GM13977 (cell line): ENCODE measurements at places on chromosomes 2 and 18.

DNA sequence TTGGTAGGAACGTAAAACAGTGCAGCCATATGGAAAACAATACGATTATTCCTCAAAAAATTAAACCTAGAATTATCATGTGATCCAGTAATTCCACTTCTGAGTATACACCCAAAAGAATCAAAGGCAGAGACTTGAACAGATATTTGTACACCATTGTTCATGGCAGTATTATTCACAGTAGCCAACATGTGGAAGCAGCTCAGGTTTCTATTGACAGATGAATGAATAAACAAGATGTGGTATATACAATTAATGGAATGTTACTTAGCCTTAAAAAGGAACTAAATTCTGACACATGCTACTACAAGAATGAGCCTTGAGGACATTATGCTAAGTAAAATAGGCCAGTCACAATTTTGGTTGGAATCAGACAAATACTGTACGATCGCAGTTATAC lies 14.2 kb upstream of the RTTN start:
- DNase-seq: no peak

DNA sequence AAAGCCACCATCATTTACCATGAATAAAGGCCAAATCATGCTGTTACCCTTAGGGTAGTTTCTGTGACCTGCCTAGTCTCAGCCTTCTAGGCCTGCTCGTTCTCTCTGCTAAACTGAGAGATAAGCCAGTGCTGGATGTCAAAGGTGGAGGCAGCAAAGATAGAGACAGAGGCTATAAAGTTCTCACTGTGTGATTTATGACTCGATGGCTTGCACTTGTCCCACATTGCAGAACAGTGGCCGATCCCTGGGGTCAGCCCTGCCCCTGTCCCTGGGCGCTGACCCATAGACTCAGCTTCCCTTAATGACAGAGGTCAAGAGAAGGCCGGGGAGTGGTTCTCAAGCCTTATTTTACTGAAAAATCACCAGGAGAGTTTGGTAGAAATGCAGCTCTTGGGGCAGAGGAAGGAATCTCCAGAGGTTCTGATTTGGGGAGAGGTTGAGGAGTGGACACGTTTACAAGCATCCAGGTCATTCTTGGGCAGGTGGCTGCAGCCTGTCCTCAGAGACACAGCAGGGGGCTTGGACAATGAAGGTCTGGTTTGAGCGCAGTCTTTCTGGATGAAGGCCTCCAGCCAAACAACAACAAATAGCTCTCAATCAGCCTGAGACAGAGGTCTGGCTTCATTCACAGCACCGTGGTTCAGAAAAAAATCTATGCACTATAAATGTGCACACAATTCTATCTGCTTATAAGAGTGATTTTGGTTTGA lies 143.5 kb downstream of the ACKR3 start:
- DNase-seq: no peak

- no peak for DNase-seq
Observed at GRCh38 chr18:6509417-6509816, 94.7 kb upstream of the L3MBTL4 start.

- DNase-seq: no peak
Observed at GRCh38 chr2:127940641-127941040, 54.9 kb upstream of the AMMECR1L start.

- DNase-seq: no peak
Observed at GRCh38 chr2:236718207-236718992, 148.8 kb downstream of the ACKR3 start.

- DNase-seq: no peak
Observed at GRCh38 chr2:104878863-104879512, 25.1 kb downstream of the POU3F3 start.

GRCh38 chr2:30768708-30769480 lies 38.4 kb downstream of the CAPN13 start:
- DNase-seq: no peak

GRCh38 chr18:48810805-48811204 lies 140.0 kb downstream of the SMAD7 start:
- no peak for DNase-seq

DNA sequence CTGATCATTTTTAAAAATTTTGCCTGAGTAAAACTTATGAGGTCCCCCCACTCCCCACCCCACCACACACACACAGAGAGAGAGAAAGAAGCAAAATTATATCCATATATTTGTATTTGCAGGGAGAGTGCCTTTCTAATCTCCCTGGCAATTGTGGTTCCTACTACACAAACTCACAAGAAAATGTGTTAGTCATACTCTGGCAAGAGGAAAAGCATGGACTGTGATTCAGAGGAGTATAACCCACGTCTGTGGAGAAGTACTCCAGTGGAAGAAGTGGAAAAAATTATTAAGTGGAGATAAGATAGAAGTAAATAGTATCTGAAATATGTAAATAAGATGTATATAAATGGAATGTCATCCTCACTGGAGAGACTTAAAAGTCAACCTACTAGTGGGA lies 114.0 kb downstream of the DSEL start:
- DNase-seq: no peak

GRCh38 chr18:24094561-24094960 lies 44.3 kb upstream of the CABYR start:
- no peak for DNase-seq

DNA sequence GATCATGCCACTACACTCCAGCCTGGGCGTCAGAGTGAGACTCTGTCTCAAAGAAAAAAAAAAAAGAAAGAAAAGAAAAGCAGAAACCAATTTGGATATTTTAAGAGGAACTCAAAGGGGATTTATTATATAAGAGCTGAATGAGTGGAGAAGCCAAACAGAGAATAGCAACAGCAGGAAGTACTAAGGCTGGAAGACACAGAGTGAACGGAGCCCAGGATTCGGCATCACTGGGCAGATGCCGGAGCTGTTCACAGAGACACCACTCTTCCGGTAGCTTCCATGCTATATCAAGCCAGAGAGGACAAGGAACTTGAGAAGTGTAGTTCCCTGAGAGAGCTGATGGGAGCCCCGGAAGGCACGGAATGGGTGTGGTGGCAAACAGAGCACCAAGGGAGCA lies 47.0 kb upstream of the CABLES1 start:
- DNase-seq: no peak

- no peak for DNase-seq
Observed at GRCh38 chr18:15198116-15198389, 450.1 kb downstream of the ANKRD30B start.

- no peak for DNase-seq
Observed at GRCh38 chr18:4241090-4241617, 214.0 kb downstream of the DLGAP1 start.

- peak; percentile 45 for DNase-seq
Observed at GRCh38 chr18:3060667-3061580, 48.0 kb upstream of the LPIN2 start.

DNA sequence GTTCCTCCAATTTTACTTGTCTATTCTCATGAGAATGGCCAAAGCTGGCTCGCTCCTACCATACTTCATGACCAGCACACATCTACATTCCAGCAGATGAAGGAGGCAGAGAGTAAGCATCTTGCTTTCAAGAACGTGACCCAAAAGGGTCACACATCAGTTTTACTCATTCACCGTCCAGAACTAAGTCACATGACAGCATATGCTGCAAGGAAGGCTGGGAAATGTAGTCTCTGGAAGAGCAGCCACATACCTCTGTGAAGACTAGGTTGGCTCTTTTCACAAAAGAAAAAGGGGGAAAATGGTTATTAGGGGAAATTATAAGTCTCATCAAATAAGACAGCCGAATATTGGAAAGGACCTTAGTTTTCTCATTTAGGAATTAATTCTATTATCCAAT lies 835.3 kb downstream of the EPHA4 start:
- DNase-seq: no peak

GRCh38 chr2:100188326-100188725 lies 45.9 kb upstream of the AFF3 start:
- DNase-seq: no peak

GRCh38 chr2:189492451-189492850 lies 51.2 kb downstream of the WDR75 start:
- no peak for DNase-seq

GRCh38 chr2:3349211-3349693 lies 28.4 kb downstream of the EIPR1 start:
- no peak for DNase-seq

DNA sequence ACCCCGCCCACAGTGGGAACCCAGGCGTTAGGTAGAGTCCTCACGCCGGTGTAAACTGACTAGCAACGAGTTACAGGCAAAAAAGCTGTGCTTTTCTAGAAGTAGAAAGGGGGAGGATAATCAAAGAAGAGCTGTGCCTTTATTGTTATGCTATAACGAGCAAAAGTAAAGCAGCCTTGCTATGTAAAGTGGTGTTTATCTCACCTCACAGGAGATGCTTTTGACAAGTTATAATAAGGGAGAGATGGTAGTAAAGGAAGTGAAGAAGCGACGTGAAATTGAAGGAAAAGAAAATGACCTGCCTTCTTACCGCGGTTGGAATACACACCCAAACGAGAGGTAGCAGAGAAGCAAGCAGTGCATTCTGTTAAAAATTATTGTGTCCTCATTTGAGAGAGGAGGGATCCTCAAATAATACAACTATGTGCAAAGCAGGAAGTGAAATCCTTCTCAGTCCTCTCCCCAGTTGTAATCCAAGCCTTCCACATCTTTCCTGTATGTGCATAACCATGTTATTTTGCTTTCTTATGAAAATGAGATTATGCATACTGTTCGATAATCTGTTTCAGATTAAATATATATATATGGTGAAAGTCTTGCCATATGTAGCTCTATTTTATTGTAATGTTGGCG lies 962 bp downstream of the TANK start:
- peak; percentile 38 for DNase-seq

DNA sequence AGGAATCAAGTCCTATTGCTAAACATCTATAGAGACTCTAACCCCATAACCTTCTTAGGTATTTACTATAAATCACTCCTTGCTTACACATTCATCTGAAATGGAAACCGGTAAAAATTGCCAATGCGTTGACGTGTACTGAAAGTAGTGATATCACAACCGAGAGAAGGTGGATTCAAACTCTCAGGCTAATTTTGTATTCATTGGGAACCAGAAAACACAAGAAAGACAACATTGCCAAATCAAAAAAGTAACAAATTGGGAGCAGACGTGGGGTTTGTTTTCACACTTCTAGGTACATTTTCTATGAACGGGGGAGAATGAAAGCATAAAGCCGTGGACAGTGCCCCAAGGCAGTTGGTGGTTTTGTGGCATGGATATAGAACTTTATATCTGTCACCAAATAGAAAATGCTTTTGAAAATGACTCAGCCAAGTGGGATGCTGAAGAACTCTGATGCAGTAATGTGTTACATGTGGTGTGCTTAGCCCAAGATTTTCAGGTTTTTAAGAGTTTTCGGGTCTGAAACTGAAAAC lies 155.1 kb upstream of the RASGRP3 start:
- peak; percentile 12 for DNase-seq

DNA sequence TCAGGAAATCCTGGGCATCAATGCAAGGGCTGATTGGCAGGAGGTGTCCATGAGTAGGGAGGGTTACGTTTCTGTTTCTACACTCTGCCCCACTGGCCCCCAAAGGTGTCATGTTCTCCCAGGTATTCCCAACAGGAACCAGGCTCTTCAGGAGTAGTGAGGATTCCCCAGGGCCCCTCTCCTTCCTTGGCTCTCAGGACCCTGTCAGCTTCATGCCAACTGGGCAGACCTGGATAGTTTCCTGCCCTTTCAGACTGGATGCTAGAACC lies 480.6 kb upstream of the HS6ST1 start:
- DNase-seq: no peak

DNA sequence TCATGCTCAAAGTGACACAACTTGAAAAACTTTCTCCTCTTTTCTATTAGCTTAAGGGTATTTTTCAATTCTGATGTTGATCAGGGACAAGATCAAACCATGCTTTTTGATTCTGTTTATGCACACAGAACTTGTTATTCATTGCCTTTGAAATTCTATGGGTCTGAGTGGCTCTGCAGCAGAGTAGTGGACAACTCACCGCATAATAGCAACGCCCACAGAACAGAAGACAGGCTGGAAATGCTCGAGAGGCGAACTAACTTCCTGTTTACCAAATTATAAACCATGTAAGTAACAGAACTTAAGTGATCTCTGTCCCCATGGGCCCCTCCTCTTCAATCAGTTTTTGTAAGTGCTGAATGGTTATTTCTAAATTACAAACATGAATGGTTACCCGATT lies 131.2 kb downstream of the CBLN2 start:
- DNase-seq: no peak

- DNase-seq: no peak
Observed at GRCh38 chr2:217952409-217952808, 50.4 kb downstream of the TNS1 start.
